ENCODE measurements at places on chromosomes 4 and X.

GRCh38 chr4:109412776-109413175 is 20.8 kb upstream of the SEC24B start:
- no peak for DNase-seq

DNA sequence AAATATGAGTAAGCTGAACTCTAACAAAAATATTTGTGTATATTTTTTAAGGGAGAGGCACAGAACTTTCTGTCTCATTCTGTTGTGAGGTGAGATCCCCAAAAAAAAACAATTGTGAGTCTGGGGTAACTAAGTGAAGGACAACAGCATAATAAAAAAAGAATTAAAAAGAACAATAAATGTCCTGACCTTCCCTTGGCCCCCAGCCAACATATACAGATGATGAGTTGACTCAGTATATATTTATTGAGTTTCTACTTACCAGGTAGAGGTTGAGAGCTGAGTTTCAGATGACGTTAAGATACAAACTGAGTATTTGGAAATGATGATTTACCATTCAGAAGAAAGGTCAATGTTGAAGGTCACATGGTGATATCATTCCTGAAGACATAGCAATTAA is 239.5 kb downstream of the KCNIP4 start:
- no peak for DNase-seq

DNA sequence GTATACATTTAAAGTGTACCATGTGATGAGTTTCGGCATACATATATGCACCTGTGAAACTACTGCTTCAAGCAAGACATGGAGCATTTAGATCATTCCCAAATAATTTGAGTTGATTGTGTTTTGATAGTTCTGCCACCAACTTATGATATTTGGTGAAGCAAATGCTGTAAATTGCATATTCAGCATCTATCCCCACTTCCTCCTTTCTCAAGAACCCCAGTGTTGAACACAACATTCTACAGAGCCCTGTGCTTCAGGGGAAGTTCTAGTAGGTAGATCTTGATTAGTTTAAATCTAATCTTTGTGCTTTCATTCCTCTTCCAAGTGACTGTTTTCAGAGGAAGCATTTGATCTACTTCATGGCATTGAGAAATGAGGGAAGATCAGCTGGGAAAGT is 5.4 kb upstream of the SHROOM3 start:
- DNase-seq, result no peak

DNA sequence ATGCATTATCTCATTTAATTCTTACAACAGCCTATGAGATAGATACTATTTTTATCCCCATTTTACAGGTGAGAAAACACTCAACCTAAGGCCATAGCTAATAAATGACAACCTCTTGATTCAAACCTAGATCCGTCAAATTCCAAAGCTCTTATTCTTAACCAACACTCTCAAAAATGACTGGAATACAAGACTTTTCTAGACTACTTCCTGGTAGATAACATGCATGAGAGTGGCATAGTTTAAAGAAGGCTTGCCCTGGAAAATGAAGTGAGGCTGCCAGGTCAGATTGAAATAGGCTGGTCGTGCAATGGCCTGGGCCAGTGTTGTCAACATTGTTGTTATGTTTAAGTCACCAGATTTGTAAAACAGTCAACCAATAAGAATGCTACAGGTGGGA is 86.6 kb downstream of the DNAAF6 start:
- no peak for DNase-seq

Measured in stimulated activated CD4-positive, alpha-beta T cell treated with anti-CD3 and anti-CD28 coated beads, Interleukin-4, amount 100 ng/mL, for 4 hours (primary cell).